GM03348 (cell line): ENCODE measurements at places on chromosomes 7 and 10.

DNA sequence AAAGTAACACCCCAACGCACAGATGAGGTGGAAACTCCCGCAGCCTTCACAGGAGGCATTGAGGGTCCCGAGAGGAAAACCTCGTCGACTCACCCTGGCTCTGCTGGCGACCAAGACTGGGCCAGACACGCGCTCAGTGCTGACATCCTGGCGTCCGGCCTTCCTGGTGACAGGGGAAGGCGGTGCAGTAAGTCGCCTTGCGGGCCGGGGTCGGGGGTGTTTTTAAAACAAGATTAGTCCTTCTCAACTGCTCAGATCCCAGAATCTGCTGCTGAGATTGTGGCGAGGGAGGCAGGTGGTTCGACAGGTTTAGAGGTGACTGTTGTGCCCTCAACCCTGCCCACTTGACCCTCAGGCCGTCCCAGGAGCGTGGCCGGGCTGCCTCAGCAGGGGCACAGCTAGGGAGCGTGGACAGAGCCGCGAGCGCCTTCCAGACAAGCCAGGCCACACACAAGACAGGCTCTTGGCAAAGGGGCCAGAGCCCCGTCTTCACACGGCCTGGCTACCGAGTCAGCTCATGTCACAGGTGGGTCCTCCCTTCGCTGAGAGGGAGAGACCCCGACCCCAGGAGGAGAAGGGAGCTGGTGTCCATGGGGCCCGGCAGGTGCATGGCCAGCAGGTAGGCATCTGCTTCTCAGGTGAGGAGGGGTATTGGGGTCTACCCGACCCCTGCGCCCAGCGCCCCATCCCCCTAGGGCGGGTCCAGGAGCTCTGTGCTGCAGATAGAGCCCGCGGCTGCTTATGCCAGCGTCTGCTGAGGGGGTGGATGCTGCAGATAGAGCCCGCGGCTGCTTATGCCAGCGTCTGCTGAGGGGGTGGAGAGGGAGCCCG lies 81.6 kb downstream of the DNAJB6 start:
- no peak for DNase-seq

DNA sequence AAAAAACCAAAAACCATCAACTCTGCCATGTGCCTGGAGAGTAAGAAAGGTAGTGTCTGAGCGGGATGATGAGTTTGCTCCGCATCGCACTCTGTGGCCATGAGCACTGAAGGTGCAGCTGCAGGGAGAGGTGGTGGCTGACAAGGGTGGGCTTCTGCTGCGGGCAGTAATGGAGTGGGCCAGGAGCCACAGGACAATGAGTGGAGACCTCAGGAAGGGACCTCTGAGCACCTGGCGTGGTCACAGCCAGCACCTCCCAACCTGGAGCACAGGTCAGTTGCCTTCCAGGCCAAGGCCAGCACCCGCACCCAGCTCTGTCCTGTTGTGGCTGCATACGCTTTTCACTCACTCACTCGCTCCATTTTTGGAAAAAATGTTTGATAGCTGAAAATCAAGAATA lies 115.5 kb downstream of the ANKRD61 start:
- DNase-seq: no peak

GRCh38 chr7:85159003-85159402 lies 27.9 kb downstream of the SEMA3D start:
- no peak for DNase-seq

- DNase-seq: no peak
Observed at GRCh38 chr7:128530855-128531104, 54.2 kb downstream of the METTL2B start.

- DNase-seq: no peak
Observed at GRCh38 chr7:139589474-139589873, 66.0 kb downstream of the CLEC2L start.

GRCh38 chr7:85010306-85010705 lies 176.6 kb downstream of the SEMA3D start:
- DNase-seq: no peak

DNA sequence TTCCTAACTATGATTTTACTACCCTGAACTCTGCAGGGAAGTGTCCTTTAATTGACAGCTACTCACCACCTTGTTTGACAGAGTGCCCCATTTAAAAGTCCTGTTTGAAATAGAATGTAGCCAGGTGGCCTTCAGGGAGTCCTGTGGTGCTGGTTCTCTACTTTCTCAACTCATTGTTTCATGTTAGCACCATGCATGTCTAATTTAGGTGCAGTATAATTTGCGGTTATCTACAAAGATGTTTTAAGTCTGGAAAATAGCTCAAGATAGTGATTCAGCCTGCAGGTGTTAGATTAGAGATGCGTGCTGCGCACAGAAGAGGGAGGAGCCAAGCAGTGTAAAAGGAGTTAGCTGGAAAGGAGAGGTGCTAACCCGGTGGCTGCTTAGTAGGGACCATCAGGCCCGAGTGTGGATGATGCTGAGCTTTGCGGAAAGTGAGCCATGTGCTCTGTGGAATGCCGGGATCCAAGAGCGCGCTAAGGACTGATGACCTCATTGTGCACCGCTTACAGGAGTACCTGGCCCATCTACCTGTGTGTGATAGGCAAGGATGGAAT lies 1.2 kb downstream of the CCM2 start:
- no peak for DNase-seq

DNA sequence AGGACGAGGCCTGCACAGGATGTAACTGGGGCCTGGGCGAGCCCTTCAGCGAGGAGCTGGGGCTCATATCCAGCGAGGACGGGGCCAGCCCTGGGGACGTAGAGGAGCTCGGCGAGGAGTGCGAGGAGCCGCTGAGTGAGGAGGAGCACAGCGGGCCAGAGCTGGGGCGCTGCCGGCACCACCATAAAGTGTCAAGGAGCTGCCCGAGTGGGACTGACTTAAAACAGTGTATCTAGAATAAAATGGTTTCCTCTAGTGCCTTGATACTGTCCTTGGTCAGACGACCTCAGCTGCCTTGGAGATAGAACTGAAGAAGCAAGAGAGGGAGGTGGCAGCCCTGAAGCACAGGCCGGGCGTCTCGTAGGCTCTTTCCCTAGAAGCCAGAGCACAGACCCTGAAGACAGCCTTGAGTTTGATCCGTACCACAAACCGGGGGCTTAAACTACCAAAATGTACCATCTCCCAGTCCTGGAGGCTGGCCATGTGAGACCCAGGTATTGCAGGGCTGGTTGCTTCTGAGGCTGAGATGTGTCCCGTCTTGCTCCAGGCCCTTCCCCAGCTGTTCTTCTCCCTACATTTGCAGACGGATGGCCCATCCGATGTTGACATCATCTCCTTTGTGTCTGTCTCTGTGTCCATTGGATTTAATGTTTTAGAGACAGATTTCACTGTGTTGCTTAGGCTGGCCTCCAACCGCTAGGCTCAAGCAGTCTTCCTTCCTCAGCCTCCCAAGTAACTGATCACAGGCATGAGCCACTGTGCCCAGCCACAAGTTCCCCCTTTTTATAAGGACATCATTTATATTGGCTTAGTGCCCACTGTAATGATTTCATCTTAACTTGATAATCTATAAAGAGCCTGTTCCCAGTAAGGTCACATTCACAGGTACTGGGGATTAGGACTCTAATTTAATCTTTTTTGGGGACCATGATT lies 35.8 kb downstream of the DNAJB6 start:
- no peak for DNase-seq

DNA sequence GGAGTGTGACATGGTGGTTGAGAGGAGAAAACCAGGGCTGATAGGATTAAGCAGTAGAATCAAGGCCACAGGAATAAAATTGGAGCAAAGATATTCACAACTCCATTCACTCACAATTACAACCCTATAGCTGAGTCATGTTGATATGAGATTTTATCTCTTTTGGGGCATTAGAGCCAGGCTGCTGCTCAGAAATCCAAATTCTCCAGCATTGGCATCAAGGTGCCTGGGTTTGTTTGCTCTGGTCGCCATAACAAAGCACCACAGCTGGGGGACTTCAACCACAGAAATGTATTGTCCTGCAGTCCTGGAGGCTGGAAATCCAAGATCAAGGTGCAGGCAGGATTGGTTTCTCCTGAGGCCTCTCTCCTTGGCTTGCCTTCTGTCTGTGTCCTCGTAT lies 52.5 kb upstream of the GRB10 start:
- DNase-seq: no peak

- no peak for DNase-seq
Observed at GRCh38 chr10:85612833-85613232, 753.8 kb downstream of the GRID1 start.

DNA sequence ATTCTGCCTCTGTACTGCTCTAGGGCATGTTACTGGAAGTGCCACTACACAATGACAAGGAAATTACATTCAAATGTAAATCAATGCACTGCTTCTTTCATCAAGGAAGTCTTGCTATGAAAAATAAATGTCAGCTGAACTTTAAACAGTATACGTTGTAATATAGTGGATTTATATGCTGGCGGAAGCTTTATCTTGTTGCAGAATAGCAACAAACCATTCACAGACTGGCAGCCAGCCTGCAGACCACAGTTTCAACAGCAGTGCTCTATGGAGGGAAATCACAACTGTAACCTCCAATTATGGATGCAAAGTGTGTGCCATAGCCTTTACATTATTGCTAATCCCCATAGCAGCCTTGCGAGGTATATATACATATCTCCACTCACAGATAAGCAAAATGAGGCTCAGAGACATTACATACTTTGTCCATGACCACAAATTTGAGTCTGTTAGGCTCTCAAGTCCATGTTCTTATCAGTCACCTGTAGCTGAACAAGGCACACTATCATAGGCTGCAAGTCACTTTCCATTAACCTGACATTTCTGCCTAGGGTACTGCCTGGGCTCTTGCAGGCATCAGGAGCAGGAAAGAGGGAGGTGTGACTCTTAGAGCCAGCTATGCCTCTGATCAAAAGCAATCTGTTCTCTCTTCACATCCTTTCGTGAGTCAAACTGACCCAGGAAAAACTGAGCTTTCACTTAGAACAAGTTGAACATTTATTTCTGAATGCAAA lies 22.6 kb downstream of the COL28A1 start:
- DNase-seq: no peak

DNA sequence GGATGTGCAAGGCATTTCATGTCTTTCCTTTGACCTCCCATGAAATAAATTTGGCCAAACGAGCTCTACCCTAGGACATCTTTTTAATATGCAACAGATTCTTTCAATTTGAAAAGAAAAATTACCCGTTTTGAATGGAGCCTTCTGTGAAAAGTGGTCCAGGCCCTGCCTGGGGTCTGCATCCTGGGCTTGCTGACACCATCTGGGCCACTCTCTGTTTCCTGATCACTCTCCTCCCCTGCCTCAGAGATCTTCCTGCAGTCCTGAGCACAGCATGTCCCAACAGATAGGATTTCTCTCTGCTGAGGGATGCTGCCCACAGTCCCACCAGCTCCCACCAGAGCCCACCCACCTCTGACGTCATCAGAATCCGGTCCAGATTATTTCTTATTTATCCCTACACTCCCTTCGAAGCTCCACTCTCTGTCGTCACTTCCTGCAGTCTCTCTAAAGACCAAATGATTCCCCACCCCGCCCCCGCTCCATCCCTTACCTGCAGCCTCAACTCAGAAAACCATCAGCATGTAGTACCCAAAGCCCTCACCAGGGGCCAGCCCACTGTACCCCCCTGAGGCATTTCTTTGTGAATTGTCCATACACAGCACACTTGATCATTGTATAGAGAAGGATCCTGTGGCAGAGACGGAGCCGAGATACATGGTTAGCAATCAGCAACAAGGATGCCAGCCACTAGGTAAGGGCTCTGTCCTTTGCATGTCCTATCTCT lies 192.1 kb upstream of the MGMT start:
- no peak for DNase-seq

DNA sequence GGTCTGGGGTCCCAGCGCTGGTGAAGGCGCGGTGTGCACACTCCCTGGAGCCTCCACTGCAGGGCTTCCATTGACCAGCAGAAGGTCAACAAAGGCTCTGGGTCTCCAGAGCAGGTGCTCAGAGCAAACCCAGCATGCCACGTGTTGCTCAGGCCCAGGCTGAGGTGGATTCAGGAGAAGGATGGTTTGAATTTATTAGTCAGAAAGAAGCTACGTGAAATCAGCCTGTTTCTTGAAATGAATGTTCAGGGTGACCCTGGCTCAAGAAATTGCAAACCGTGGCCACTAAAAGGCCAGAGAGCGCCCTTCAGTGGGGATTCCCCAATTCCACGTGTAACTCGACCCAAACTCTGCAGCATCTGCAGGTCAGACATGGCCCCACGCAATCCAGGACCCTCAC lies 82.7 kb upstream of the PFKP start:
- DNase-seq: no peak
